Activated naive CD4-positive, alpha-beta T cell treated with Interleukin-2 at 50 U/mL for 16 hours (primary cell): ENCODE measurements at places on chromosomes 12 and 14.

DNA sequence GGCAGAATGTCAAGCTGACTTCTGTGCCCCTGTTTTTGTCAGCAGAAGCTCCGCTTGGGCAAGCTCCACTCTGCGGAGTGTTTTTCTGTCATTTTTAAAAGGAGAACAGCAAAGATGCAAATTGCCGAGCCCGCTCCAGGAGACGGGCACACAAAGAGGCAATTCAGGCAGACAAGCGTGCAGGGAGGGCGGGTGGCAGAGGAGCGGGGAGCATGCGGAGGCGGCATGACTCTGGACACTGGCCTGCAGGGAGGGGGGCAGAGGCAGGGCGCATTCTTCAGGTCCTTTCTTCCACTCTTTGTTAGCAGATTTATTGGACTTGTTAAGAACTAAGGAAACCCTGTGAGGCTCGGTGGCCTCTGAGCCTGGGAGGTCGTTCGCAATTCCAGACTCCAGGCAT is 187.3 kb upstream of the RMST start:
- no peak for DNase-seq

DNA sequence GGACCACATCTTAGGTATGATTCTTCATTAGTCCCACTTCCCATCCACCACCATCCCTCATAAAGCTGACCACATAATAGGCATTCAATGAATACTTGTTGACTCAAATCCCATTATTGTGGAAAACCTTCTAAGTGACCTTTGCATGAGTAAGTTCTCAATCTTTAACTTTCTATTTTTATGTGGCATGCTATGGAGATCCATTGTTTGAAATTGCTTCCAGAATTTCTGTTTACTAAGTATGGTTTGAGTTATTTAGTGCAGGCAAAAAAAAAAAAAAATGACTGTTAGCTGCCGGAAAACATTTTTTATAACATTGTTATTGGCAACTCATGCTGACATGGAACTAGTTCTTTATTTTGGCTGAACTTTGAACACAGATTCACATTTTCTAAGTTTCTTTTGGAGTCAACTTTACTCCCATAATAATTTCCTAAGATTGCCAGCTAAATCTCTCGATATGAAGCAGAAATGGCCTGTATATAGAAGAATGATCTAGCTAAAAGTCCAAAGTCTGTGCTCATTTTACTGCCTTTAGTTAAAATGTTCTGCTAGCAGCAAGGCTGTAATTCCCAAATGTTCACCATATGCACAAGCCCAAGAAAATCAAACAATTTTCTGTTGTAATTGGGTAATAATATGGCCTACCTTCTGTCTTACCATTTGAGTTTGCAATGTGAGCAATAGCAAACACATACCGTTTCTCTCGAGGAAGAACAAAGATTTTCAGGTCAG is 77.9 kb downstream of the PTGER2 start:
- no peak for DNase-seq

- no peak for DNase-seq
Measured at GRCh38 chr14:58060077-58060476, 91.9 kb downstream of the ARMH4 start.

GRCh38 chr12:59890896-59891579 is 295.2 kb downstream of the SLC16A7 start:
- DNase-seq: no peak

- DNase-seq: no peak
Measured at GRCh38 chr12:52755533-52755932, 21.6 kb downstream of the KRT76 start.

- DNase-seq: no peak
Measured at GRCh38 chr12:124369055-124369826, 74.3 kb downstream of the RFLNA start.

- no peak for DNase-seq
Measured at GRCh38 chr12:74292351-74293194, 245.1 kb upstream of the ATXN7L3B start.

GRCh38 chr14:61780125-61780524 is 17.9 kb downstream of the SNAPC1 start:
- no peak for DNase-seq

DNA sequence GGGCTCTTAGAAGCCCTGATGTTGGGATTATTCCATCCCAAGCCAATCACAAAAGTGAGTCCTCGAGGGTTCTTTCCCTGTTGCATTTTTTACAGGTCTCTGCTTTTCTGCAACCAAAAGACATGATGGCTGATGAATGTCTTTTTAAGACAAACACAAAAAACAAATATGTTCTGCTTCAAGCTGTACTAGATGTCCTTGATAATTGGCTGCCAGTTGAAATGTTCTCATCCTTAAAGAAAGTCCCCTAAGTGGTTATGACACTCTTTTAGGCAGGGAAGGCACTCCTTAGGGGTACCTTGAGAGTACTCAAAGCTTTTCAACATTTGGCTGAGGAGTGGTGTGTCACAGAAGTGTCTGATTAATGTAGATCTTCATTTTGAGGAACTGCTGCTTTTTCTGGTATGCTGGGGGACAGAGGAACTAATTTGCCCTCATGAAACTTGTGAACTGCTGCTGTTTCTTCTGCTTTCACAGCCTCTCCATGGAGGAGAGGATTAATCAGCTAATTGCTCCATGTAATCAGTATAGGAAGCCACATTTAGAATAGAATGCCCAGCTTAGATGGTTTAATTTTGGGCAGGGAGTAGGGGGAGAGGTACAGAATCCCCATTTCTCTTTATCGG is 22.8 kb upstream of the IGF1 start:
- DNase-seq: no peak

GRCh38 chr12:61513499-61513898 is 746.7 kb upstream of the USP15 start:
- no peak for DNase-seq
